Stimulated activated CD8-positive, alpha-beta memory T cell treated with anti-CD3 and anti-CD28 coated beads, Interleukin-15, amount 100 ng/mL, for 4 hours (primary cell): ENCODE measurements at places on chromosomes 3 and 15.

- DNase-seq = no peak
Measured at GRCh38 chr3:51954105-51954504, 1.1 kb upstream of the GPR62 start.

- no peak for DNase-seq
Measured at GRCh38 chr15:28990390-28990789, 104.6 kb downstream of the APBA2 start.

GRCh38 chr15:33200444-33200843 is 5.9 kb upstream of the FMN1 start:
- DNase-seq = no peak

DNA sequence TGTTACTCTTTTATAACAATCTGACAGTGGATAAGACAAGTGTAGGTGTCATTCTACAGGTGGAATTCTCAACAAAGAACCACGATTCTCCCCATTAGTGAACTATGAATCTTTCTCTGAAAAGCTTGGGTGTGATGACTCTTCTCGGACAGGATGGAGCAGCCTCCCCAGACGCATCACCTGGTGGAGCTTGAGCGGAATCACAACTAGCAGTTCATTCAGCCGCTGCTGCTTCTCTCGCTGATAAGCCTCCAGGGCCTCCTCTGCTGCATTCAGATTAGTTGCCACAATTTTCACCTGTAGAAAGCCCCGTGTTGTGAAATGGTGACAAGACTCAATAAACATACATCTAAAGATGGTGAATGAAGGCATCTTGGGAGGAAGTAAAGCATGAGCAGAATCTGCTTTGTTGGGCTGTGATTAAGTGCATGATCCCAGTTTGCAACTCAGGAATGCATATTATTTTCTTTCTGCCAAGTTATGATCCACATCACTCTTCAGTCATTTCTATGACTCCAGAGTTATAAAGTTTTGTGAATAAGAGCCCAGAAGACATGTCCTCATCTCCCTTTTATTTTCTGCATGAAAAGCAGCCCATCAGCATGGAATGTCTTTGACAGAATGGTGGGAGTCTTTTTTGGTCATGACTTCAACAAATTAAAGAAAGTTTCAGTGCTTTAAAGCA is 93.6 kb downstream of the BOC start:
- no peak for DNase-seq

GRCh38 chr3:23747841-23748240 is 57.9 kb upstream of the UBE2E1 start:
- no peak for DNase-seq
